DND-41 (cell line): ENCODE measurements at places on chromosomes 4 and X.

DNA sequence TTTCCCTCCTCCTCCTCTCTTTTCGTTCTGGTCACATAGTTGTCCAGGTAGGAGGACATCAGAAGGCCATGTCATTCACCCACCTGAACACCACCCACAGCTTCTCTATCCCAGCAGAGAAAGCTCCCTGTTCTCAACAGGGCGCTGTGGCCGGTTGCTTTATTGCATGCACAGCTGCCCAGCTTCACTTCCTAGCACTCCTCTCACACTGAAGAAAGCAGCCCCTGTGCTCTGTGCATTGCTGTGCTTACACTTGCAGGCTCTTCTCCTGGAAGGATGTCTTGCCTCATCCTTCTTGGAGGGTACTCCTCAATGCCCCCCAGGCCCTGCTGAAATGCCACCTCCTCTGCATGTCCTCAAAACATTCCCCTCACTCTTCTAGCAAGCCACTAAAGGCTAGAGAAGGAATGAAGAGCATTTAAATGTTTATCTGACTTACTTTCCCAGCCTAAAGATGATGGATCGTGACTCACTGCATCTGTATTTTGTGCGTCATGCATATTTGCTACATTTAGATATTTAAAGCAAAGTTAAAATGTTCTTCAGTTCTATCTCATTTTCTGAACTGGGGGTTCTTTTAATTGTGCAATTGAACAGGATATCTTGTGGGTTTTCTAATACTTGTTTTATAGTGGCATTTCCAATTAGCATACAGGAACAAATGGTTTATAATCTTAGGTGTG is 186.4 kb upstream of the PUDP start:
- DNase-seq, result no peak

DNA sequence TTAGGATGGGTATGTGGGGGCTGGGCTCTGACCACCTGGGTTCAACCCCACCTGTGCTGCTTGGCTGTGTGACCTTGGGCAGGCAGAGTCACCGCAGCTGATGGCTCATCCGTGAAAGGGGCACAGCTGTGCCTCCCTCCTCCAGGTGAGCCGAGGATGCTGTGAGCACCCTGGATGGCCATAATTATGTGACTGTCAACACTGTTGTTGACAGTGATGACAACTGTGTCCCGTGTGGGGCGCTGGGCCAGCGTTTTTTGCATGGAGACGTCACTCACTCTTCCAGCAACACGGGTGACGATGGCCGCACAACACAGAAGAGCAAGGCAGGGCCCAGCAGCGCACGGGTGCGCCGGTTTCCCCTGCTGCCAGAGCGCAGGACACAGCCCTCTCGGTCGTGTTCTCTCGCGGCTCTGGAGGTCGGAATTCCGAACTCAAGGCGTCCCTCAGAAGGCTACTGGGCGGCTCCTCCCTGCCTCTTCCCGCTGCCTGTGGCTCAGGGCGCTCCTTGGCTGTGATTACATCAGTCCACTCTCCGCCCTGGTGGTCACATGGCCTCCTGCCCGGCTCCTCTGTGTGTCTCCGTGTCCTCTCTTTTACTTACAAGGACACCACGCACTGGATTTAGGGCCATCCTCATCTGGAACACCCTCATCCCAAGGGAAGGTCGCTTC is 1.3 kb downstream of the SH3TC1 start:
- no peak for DNase-seq

- no peak for DNase-seq
Measured at GRCh38 chr4:40940317-40940741, 190.6 kb downstream of the NSUN7 start.

GRCh38 chr4:119244832-119245231 is 32.3 kb downstream of the USP53 start:
- DNase-seq, result no peak

DNA sequence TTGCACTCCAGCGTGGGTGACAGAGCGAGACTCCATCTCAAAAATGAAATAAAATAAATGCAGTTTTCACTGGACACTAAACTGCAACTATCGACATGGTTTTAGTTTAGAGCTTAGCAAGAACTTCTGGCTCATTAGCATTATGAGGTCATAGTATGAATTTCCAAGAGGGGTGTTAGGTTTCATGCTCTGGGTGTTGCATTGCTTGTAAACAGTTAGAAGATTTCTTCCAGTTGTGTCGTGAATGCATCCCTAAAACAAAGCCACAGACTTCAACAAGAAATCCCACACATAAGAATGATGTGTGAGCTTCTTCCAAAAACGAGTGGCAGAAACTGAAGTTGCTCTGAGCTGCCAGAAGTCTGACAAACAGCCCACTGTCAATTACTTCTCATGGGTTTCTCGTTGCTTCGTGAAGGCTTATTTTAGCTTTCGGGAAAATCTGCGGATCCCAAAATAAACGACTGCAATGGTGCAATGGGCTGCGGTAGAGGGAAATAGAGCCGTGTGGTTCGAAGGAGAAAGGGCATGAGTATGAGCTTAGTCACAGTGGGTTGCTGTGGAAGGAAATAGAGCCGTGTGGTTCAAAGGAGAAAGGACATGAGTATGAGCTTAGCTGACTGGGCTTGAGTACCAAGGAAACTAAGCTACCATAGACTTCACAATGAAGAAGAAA is 354.9 kb downstream of the DHRSX start:
- no peak for DNase-seq

- DNase-seq, result no peak
Measured at GRCh38 chr4:74084984-74085383, 14.0 kb downstream of the CXCL2 start.

GRCh38 chr4:68490826-68491457 is 43.7 kb downstream of the TMPRSS11E start:
- DNase-seq, result no peak

- no peak for DNase-seq
Measured at GRCh38 chrX:35809781-35810180, 11.6 kb downstream of the MAGEB16 start.

- no peak for DNase-seq
Measured at GRCh38 chr4:153962311-153963039, 173.6 kb upstream of the SFRP2 start.
